ENCODE measurements at places on chromosomes 12 and 14.

DNA sequence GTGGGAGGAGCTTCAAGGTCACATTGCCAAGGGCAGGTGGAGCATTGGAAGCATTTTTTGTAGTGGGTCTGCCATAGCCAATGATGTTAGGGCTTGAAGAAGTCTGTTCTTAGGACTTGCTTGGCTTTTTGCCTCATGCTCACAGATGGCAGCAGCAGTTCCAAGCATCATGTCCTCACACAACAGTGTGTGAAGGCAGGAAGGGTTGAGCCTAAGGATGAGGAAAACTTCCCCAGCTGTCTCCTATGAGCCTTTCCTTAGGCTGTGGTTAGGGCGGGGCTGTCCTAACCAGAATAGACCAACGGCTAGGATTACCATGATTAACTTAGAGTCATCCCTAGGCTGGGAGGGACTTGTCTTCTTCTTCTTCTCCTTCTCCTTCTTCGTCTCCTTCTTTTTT, 76.2 kb upstream of the KCNA1 start:
- no peak for DNase-seq

GRCh38 chr12:8156845-8157244, at the start of gene ZNF705A:
TSS of gene ZNF705A (plus strand) at chr12:8157015. CDS start at chr12:8172626, 15,611 bp downstream.
- no peak for DNase-seq

DNA sequence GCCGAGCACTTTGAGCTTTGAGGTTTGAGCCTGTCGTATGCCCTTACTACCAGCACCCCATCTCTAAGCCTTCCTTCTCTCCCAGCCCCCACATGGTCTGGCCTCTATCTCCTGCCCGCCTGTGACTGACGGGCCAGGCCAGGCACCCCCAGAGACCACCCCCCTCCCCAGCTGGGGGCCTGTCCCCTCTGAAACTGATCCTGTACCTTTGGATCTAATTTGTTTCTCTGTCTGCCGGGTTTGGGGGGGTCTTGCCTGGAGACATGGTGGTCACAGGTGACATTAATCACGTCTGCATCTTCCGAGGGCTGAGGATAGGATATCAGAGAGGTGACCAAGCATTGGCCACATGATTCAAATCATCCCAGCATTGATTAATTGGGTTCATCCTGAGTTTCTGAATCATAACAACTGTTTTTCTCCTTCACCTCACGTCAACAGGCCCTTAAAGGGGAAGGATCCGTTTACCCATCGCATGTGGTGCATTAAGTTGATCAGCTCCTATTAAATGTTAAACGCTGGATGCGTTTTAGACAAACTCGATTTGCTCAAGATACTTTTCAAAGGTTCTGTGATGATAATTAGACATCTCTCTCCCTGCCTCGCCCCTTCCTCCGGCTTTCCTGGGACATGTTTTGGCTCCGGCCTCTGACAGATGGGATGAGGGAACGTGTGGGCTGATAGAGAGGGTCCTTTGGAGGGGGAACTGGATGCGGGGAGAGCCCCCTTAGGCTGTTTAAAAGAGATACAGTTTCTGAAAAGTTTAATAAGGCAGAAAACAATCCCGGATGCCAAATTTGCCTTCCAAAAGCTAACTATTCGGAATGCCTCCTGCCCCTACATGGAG, 63.3 kb upstream of the TBX3 start:
- no peak for DNase-seq

DNA sequence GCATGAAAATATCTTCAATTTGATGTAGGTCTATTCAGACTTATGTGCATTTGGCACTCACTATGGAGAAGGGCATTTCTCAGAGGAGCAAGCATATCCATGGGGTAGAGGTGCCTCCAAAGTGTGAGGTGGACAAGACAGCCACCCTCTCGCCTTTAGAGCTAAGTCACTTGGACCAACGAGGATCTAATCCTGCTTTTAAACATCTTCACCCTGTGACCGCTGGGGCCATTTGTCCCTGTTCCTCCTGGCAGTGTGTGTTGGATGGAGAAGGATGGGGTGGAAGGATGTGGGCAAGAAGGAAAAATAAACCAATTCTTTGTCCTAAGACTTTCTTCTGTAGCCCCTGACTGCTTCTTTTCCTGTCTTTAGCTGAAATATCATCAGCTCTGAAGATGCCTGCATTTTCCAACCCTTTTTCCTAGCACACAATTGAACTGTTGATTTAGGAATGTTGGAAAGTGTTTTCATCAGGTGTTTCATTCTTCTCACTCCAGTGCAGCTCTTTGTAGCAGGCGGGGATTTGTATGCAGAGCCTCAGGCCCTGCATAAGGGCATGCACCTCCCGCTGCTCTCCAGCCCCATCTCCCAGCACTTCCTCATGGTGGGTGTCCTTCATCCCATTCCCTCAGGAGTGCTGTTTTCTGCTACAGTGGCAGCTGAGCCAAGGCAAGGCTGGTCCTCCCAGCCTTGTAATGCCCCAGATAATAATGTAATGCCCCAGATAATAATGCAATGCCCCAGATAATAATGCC, 5.3 kb downstream of the FGF6 start:
- DNase-seq: no peak

- DNase-seq: no peak
These were observed 220.1 kb upstream of the EEA1 start for GRCh38 chr12:93149229-93149628.

- DNase-seq: no peak
These were observed 153.7 kb upstream of the SRRM4 start for GRCh38 chr12:118827606-118828005.
